ENCODE measurements at places on chromosomes 12 and 14.

GRCh38 chr12:56998981-56999380 is 7.4 kb downstream of the ZBTB39 start:
- DNase-seq: no peak

DNA sequence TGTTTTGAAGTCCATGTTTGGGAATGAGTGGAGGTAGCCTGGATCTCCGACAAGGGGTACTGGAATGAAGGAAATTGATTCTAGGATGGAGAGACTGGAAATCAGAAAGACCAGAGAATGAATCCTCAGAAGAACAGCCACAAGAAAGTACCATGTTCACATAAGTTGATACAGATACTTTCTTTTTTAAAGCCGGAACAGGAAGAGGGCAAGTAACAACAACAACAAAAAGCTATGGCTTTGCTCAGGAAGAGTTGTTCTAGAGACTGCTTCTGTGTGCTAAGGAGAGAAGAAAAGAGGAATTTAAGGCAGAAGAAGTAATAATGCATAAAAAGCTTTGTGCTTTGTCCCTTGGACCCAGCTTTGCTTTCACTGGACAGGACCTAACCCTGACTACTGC is 6.2 kb downstream of the TC2N start:
- no peak for DNase-seq

- DNase-seq: no peak
Observed at GRCh38 chr12:67354966-67355365, 85.8 kb downstream of the CAND1 start.

- peak; percentile 73 for DNase-seq
Observed at GRCh38 chr12:58443273-58443980, 476.9 kb downstream of the LRIG3 start.

DNA sequence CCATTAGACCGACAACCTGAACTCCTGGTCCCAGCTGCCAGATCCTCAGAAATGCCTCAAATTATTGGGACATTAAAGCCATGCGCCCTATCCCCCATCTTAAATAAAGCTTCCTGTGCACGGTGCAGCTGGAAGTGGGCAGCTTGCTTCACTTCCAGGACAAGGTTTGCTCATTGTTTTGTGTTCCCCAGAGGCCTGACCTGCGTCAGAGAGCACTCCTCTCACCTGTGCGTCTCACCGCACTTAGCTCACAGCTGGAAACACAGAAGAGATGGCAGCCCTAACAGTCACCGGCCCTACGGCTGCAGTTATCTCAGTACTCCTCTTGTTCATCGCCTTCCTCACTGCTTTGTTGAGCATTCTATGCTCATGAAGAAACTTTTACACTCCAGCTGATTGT is 135.5 kb downstream of the ANO2 start:
- DNase-seq: no peak

DNA sequence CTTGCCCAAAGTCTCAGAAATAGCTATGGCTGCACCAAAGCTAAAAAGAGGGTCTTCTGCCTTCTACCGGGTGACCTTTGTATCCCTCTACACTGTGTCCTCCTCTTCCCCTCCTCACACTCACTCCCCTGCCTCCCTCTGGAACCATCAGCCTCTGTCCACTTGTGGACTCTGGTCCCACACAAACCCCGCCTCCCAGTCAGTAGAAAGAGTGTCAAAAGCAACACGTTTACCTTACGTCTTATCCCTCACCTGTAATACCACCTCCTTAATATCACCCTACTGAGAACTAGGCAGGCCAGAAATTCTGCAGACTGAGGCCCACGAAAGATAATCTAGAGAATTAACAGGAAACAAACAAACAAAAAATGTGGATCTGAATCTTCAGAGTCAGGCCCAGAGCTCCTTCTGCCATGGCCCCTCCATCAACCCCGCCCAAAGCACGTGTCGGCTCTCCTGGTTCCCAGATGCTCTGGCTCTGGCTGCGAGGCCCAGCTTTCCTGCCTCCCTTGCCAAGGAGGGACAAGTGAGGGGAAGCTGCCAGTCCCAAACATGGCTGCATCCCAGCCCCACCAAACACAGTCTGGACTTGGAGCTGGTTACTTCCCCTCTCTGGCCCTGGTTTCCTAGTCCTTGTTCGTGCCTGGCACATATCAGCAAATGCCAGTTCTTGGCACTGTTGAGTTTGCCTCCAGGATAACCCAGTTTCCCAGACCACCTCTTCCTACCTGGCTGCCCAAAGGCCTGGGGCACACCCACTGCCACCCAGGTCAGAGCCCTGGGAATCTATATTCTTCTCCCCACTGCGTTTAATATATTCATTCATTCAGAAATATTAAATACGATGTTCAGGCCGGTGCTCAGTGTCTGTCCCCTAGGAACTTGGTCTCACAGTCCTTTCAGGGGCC is 2.7 kb downstream of the ACTN1 start:
- peak; percentile 30 for DNase-seq

GRCh38 chr14:33846100-33846824 is 104.6 kb downstream of the EGLN3 start:
- DNase-seq: no peak

- no peak for DNase-seq
Observed at GRCh38 chr12:67220065-67220464, 49.1 kb upstream of the CAND1 start.

GRCh38 chr12:119412811-119413794 is 78.6 kb downstream of the CCDC60 start:
- peak; percentile 88 for DNase-seq

GRCh38 chr12:58283553-58283952 is 342.2 kb downstream of the ATP23 start:
- DNase-seq: no peak

GRCh38 chr12:88510843-88511242 is 69.4 kb downstream of the KITLG start:
- DNase-seq: no peak

DNA sequence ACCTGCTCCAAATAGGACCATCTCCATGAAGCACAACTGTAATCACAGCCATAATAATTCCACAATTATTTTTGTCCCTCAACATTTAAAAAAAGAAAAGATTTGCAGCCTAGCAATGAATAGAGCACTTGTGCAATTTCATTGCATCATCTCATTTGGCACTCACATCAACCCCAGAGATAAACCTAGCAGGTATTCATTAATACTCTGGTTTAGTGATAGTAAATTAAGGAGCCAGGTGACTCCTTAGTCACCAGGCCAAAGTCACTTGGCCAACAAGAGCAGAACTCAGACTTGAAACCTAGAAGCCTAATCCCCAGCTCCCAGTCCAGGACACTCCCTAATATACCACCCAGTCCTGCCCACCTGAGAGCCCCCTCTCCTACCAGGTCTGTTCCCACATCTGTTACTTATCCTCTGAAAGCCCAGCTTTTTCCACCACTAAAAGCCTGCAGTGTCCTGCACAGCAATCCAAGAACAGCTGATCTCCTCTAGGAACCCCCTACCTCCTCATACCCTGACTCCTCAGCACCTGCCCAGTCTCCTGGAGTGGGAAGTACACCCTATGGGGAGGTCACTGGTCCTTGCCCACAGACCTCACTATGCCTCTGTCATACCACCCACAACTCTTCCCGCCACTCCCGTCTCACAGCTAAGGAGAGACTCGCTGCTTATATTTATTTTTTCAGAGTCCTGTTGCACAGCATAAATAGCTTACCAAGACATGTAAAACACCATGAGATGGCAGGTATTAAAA is 22.1 kb downstream of the OR10P1 start:
- no peak for DNase-seq

DNA sequence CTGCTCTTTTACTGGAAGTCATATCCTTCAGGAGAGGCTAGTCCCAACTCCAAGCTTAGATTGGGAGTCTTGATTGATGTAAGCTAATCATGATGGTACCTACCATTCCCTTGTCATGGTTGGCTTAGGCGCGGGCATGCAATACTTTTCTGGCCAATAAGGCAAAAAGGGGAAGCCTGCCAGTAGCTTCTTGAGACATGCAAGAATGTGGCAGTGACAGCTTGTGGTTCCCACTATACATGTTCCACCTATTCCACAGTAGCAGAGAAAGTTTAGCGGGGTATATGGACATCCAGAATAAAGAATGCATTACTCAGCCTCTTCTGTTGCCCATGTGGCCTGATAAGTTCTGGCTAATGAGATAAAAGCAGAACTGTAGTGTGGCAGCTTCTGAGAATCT is 55.0 kb downstream of the AP5M1 start:
- no peak for DNase-seq

DNA sequence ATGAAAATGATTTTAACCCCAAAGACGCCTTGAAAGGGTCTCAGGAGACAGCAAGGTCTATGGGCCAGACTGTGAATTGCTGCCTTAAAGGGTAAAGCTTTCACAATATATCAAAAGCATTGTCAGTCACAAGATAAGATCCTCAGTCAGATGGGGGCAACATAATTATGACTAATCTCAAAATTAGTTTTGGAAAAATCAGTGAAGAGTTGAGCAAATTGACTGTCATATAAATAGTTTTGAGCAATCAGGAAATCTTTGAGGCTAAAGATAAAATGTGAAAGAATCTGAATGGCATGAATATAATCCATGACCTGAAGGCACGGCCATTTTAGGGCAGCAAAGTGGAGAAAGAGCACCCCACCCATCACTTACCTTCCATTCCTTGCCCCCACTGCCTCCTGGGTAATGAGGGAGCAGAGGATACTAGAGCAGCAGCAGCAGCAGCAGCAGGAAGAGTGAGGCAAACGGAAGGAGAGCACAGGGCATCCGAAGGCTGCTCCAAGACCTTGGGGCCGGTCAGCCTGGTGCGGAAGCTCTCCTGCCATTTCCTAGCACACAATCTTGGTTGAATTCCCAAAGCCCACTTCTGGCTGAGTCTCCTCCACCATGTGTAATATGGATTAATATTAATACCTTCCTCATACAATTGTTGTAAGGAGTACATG is 7.0 kb downstream of the STON2 start:
- DNase-seq: no peak

GRCh38 chr12:20030826-20031225 is 337.5 kb upstream of the PDE3A start:
- DNase-seq: peak; percentile 52

DNA sequence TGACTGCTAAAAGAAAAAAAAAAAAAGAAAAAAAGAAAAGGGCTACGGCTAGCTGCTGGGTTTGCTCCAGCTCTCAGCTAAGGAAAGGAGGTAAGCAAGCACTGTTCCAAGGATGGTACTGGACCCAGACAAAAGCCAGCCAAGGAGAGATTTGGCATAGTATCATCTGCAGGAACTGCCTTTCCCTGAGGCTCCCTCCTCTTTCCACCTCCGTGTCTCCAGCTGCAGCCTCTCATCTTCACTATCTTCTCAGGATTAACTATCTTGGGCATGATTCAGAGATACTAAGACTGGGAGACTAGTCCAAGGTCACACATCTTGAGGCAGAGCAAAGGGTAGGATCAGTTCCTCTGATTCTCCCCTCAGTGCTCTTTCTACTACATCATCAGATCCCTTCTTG is 6.0 kb downstream of the KITLG start:
- no peak for DNase-seq

- no peak for DNase-seq
Observed at GRCh38 chr12:52087961-52088820, 8.7 kb downstream of the SMIM41 start.

- no peak for DNase-seq
Observed at GRCh38 chr12:44019118-44019517, 183.2 kb downstream of the TMEM117 start.

DNA sequence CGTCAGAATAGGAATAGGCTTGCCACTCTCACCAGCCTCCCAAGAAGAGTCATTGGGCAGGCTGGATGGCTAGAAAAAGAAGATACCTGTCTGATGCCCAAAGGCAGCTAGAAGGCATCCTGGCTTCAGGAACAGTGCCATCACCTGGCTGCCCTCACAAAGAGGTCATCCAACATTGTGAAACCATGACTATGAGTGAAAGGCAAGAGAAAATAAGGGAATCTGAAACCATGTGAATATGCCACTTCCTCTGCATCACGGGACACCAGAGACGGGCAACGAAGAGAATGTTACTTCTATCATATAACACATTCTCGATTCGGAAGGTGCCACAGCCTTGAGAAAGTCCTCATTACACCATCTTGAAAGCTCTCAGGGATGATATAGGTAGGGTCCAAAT is 182.0 kb downstream of the DAD1 start:
- DNase-seq: no peak

DNA sequence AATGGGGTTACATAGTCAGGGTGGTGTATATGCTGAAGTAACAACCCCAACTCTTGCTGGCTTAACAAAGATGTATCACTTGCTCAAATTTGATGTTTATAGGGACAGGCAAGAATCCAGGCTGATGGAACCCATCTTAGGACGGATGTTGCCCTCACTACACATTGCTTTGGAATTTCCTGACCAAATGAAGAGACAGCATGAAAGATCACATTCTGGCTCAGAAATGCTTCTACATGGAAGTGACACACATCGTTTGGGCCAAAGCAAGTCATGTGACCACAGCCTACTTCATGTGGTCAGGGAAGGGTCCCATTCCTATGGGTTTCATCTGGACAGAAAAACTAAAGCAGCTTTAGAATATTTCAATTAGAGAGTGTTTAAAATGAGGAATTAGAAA is 345.8 kb downstream of the TMEM132D start:
- no peak for DNase-seq

GRCh38 chr14:38203929-38204718 is 3.6 kb upstream of the SSTR1 start:
- no peak for DNase-seq

GRCh38 chr12:88175544-88175943 is 33.4 kb downstream of the TMTC3 start:
- DNase-seq: no peak

DNA sequence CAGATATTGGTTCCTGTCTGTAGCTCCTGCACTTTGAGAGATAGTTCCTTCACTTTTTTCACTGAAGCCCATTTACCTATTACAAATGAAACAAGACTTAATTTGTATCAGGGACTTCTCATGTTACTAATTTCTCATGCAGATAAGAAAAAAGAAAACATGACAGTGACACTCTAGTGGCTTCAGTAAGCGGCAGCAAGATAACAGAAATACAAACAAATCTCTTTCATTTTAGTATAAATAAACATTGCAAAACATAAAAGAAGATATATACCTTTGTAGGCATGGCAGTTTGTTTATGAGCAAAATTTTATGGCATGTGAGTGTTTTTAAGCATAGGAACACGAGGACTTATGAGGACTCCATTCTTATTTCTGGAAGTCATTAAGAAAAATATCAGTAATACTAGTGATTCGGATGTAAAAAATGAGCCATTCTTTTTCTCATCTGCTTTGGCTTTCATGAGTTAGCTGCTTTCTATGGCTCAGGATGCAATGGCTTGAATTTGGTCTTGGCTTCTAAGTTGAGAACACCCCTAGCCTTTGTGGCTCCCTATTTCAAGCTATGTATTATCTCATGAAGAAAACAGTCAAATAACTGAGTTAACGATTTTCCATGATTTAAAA is 310.1 kb upstream of the RGS6 start:
- DNase-seq: no peak

- peak; percentile 89 for DNase-seq
Observed at GRCh38 chr14:99590746-99591555, 13.1 kb downstream of the CCDC85C start.

DNA sequence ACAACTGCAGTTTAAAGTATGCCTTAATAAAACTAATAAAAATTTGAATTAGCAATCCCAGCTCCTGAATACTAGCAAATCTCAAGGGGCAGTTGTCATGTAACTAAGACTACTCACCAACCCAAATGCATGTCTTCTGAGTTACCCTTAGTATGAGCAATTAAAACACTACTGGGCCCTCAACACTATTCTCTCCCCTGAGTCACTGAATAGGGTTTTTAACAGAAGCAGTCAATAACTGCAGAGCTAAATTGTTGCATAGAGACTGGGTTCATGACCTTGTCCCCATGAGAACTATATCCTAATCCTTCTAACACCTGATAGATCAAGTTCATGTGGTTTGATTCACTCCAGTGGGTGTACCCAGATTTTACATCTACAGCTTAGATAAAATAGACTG is 38.8 kb downstream of the MDM1 start:
- DNase-seq: no peak

All from dermis blood vessel endothelial cell (primary cell).